ENCODE measurements at places on chromosomes 3 and 15. TPM values are rescaled to one million over a fixed set of nuclear protein-coding genes. Genes with fewer than 3 reads are reported as not detected.
A peak's percentile ranks its signal among the peaks of the same experiment; 100 is the strongest.

The DLEC1 gene
- total RNA-seq: 4.7 TPM

DNA sequence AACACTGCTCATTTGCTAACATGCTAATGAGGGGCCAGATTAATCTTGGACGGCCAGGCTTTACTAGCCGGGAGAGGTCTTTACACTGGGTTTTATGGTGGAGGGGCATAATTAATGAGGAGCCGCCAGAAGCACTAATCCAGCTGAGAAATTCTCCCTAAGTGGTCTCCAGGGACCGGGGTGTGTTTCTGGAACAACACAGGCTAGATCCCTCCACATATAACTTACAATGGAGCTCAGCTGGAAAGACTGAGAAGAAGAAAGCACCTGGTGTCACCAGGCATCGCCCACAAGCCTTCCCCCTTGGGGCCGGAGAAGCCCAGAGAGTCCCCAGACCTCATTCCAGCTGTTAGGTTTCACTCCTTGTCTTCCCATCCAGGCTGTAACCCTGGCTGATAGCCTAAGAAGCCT is 127.5 kb downstream of the MEGF11 start:
- DNase-seq: no peak

GRCh38 chr3:16227566-16227965 is 37.2 kb downstream of the DPH3 start:
- DNase-seq: no peak

DNA sequence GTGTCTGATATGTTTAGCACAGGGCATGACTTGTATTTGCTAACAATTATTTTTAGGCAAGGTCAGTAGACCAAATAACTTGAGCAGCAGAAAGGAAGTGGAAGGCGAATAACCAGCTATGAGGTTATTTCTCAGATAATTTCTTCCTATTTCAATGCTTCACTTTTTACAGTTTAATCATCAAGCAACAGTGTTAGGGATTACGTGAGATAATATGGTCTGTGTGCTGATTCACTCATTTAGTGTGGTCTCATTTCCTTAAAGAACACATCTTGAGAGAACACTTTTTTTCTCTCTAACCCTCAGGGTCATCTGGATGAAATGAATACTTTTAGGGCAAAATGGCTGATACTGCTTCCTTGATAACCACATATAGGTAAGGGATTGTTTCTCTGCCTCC is 126.0 kb upstream of the CCNL1 start:
- no peak for DNase-seq

GRCh38 chr3:159210336-159210735 is 408.5 kb downstream of the MFSD1 start:
- DNase-seq: no peak

- DNase-seq: no peak
Measured at GRCh38 chr15:36978126-36978525, 122.2 kb downstream of the MEIS2 start.

DNA sequence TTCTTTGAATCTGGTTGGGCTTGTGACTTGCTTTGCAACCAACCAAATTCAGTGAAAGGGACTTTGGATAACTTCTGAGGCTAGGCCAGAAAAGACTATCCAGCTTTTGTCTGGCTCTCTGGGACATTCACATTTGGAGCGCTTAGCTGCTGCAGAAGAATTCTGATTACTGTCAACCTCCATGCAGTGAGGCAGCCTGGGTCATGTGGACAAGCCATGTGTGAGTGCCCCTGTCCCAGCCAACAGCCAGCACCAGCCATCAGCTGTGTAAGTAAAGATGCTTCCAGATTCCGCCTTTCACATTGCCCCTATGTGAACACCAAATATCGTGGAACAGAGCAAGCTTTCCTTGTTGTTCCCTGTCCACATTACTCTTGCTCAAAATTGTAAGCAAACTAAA is 12.9 kb upstream of the TNFAIP8L3 start:
- no peak for DNase-seq

The SLC4A7 gene
- 35.1 TPM for total RNA-seq

GRCh38 chr15:69668039-69668705 is 215.6 kb downstream of the RPLP1 start:
- no peak for DNase-seq

The GXYLT2 gene
- 12.1 TPM for total RNA-seq

GRCh38 chr3:119219069-119219468 is 21.6 kb downstream of the B4GALT4 start:
- peak; percentile 23 for DNase-seq

The NEK10 gene
- 6.2 TPM for total RNA-seq

- DNase-seq: no peak
Measured at GRCh38 chr15:74793135-74794028, 11.5 kb downstream of the CSK start.

The TTLL13 gene
- total RNA-seq: 0.32 TPM

All from mucosa of gallbladder (tissue), 1 donor.